ENCODE measurements at places on chromosomes 2 and 18.

GRCh38 chr2:132567682-132568081, 102.3 kb downstream of the LYPD1 start:
- no peaks in the 10 kb centered on the region for H3K4me1 ChIP-seq
- no peaks in the 10 kb centered on the region for H3K27me3 ChIP-seq
- H3K27ac ChIP-seq: no peak overlapping the region
- H3K4me3 ChIP-seq: no peak overlapping the region
- H3K36me3 ChIP-seq: no peaks in the 10 kb centered on the region

DNA sequence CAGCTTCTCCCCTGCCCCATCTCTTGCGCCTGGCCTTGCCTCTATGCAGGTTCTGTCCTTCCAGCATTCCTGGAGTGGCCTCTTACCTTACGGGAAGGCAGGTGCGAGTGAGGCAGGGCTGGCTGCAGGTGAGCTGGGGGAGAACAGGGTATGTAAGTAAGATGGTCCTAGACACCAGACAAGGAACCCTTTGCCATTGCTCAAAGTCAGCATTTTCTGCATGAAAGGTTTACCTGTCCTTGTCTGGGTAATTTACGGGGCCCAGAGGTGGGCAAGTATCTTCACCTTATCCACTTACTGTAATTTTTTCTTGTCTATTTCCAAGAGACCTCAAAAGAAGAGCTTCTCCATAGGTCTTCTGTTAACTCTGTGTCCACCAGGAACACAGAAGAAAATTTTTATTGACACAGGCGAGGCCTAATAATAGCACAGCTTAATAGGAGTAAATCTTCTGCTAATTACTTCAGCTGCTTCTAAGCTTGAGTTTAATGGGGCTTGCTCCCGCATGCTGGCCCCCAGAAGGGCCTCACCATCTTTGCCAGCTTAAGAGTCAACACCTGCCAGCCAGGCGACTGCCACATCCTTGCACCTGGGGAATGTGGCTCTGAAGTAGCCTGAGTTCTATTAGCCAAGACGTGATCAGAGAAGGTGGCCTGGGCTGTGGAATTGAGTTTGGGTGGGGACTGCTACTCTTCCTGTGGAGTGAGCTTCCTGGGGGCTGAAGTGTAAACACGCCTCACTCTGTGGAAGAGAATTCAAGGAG, 27.1 kb downstream of the PCARE start:
- H3K27me3 ChIP-seq: no peaks in the 10 kb centered on the region
- no peak for DNase-seq
- no peaks in the 10 kb centered on the region for H3K4me1 ChIP-seq
- H3K27ac ChIP-seq: no peak overlapping the region
- no peak overlapping the region for H3K4me3 ChIP-seq

DNA sequence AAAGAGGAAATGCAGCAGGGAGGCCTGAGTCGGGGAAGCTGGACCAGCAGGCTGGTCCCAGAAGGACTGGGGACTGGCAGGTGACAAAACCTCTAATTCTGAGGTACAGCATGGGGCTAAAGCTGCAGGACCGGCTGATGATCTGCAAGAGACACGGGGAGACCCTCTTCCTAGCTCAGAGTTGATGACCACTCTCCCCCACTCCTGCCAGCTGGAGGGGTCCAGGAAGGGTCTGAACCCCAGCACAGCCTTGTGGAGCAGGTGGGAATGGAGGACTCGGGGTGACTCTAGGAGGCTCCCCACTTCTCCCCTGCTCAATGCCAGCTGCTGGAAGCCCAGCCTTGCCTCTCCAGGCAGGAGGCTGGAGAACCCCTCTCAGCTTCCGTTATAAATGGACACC, 67.7 kb downstream of the TWIST2 start:
- DNase-seq: no peak
- no peaks in the 10 kb centered on the region for H3K27me3 ChIP-seq
- no peak overlapping the region for H3K27ac ChIP-seq
- no peak overlapping the region for H3K4me3 ChIP-seq

- H3K27me3 ChIP-seq: no peaks in the 10 kb centered on the region
- no peak for DNase-seq
- no peak overlapping the region for H3K4me3 ChIP-seq
- no peaks in the 10 kb centered on the region for H3K36me3 ChIP-seq
- no peaks in the 10 kb centered on the region for H3K4me1 ChIP-seq
- H3K27ac ChIP-seq: no peak overlapping the region
Observed at GRCh38 chr2:152063325-152063924, 35.4 kb downstream of the CACNB4 start.

- no peak for DNase-seq
- no peak overlapping the region for H3K27ac ChIP-seq
- H3K27me3 ChIP-seq: no peaks in the 10 kb centered on the region
- no peaks in the 10 kb centered on the region for H3K4me1 ChIP-seq
- no peaks in the 10 kb centered on the region for H3K36me3 ChIP-seq
Observed at GRCh38 chr2:73091164-73091563, 19.7 kb upstream of the SFXN5 start.

- no peaks in the 10 kb centered on the region for H3K4me1 ChIP-seq
- no peak overlapping the region for H3K27ac ChIP-seq
- no peak for DNase-seq
- H3K36me3 ChIP-seq: no peaks in the 10 kb centered on the region
- no peak overlapping the region for H3K4me3 ChIP-seq
Observed at GRCh38 chr2:223613017-223613950, 11.1 kb upstream of the SCG2 start.

- no peaks in the 10 kb centered on the region for H3K4me1 ChIP-seq
- H3K27ac ChIP-seq: no peak overlapping the region
- no peak for DNase-seq
- H3K36me3 ChIP-seq: no peaks in the 10 kb centered on the region
Observed at GRCh38 chr2:174798801-174799200, 34.5 kb upstream of the CHRNA1 start.

- no peak for DNase-seq
- H3K27ac ChIP-seq: no peak overlapping the region
- H3K4me1 ChIP-seq: peaks cover 4% of the 10 kb centered on the region
- H3K4me3 ChIP-seq: no peak overlapping the region
Observed at GRCh38 chr2:111201214-111201613, 80.5 kb downstream of the BCL2L11 start.
